ENCODE measurements at places on chromosomes 3 and 15. TPM values are rescaled to one million over a fixed set of nuclear protein-coding genes. Genes with fewer than 3 reads are reported as not detected.

- no peak for DNase-seq
Measured at GRCh38 chr3:191030929-191031328, 168.1 kb upstream of the OSTN start.

DNA sequence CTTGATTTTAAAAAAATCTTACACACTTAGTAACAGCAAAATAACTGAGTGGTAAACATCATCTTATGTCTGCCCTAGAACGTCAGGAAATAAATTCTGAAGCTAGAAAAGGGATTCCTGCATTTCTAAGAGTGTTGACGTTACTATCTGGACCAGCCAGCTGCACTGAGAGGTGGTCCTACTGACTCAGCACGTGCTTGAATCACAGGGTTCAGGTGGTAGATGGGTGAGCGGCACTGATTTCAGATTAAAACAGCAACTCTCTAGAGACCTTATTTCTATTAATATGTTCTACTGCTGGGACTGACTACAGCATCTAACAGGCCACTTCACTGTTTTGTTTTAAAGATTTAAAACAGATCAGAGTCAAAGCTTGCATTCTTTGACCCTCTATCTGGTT is 377.2 kb downstream of the GABRB3 start:
- no peak for DNase-seq

DNA sequence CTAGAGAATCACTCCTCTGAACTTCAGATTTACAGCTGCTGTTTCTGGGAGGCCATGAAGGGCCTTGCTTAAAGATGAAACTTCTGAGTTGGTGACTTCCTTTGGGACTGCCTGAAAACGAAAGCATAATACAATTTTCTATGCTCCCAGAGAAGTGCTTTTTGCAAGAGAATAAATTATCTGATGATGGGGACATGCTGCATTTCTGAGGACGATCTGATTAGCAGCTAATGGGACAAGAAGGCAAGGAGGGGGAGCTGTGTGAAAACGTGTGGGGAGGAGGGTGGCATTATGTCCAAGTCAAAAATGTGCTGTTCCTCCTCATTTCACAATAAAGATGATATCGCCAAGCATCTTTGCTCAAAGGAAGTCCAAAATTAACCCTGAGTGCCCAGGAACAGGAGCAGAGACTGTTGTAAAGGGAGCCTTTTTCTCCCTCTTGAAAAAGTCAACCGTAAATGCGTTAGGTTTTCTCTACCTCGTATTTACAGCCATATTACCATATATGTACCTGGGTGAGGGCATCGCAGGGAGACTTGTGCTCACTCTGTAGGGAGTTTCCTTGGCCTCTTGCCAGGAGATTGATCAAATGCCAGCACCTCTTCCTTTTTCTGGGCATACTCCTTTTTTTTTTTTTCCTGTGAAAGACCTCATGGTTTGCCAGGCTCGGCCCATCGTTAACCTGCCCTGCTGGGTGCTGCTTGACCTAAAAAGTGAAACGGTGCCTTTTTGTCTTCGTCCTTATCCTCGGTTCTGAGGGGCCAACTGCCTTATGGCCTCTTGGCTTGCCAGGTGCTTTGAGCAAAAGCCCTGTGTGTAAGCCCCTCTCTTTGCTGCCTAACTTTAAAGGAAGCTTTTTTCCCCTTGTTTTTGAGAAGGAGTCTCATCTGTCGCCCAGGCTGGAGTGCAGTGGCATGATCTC is 11.5 kb downstream of the ITPR1 start:
- no peak for DNase-seq

DNA sequence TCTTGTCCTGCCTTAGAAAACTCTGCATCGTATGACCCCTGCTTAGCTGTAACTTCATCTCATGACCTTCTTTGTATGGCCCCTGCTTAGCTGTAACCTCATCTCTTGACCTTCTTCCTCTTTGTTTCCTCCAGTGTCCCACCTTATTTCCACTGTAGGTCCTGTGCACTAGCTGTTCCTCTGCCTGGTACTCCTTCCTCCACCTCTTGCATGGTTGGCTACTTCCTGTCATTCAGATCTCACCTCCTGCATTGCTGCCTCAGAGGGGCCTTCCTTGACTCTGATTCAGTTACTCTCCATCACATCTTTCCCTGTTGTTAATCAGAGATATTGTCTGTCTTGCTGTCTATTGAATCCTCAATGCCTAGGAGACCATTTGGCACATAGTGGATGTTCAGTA is 63.2 kb downstream of the PDE8A start:
- no peak for DNase-seq

DNA sequence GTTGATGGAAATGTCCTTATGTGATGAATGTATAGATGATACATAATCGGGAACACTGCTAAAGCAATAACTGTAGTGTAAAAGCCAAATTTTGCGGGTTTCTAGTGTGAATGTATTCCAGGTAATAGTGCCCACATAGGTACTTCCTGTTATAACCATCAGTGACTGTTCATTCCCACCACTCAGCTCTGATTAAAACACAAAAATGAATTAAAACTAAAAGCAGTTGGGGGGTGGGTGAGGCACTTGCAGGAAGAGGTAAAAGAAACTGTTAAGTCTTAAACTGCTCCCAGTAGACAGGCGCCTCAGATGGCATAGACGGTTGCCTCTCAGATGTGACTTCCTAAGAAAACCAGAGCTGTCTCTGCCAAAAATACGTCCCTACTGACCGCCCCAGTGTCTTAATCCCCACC is 893 bp upstream of the MTHFS start:
- DNase-seq = no peak

- DNase-seq = no peak
Measured at GRCh38 chr3:118128886-118129285, 905.8 kb downstream of the IGSF11 start.

Gene NRROS
- 2.6 TPM for polyA plus RNA-seq

Gene IL17RE
- polyA plus RNA-seq = 11.5 TPM

DNA sequence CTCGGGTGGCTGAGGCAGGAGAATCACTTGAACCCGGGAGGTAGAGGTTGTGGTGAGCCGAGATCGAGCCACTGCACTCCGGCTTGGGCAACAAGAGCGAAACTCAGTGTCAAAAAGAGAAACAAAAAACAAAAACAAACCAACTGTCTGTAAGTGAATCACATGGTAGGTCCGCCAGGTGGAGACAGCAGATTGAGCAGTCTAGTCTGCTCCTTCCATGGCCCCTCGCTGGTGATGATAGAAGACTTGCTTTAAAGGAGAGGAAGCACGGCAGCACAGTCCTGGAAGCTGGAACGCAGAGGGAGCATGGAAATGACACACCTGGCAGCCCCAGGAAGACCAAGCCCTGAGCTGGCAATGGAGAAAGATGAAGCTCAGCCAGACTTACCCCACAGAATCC is 31.4 kb upstream of the MGLL start:
- DNase-seq = no peak

GRCh38 chr3:107368654-107369398 is 8.4 kb upstream of the CCDC54 start:
- no peak for DNase-seq

GRCh38 chr3:10774825-10775224 is 41.2 kb upstream of the SLC6A11 start:
- no peak for DNase-seq

GRCh38 chr3:60202052-60202726 is 1049.1 kb downstream of the FHIT start:
- DNase-seq = no peak

Gene LYZL4
- polyA plus RNA-seq = not detected

DNA sequence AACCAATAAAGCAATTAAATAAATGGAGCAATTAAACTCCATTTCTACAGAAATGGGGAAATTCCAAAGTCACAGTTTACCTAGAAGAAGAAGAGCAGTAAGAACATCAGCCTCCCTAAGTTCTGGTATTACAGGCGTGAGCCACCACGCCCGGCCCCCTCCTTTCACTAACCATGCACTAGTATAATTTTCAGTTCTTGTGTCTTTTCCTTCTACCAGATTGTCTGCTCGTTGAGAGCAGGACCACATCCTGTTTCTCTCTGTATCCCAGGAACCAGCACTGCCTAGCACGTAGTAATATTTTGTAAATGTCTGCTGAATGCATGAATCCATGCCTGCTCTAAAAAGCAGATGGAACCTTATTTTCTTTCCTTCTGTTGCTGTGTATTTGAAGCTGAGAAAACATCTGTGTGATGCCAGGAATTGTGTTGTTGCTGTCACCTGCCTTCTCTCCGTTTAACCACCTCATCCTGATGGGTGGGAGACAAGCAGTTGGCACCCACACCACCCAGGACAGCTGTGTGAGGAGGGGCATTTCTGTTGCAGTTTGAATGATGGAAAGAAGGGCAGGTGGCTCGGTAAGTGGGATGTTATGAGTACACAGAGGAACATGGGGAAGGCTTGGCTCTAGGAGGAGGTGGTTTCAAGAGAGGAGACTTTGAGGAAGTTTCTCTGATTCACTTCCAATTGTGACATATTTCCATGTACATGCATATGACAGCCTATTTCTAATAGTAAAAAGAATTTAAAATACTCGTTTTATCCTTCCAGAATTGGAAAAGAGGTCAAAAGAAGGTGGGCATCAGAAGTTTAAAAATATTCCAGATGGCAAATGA is 30.1 kb downstream of the PXYLP1 start:
- no peak for DNase-seq

Gene EXOSC7
- 51.5 TPM for polyA plus RNA-seq

DNA sequence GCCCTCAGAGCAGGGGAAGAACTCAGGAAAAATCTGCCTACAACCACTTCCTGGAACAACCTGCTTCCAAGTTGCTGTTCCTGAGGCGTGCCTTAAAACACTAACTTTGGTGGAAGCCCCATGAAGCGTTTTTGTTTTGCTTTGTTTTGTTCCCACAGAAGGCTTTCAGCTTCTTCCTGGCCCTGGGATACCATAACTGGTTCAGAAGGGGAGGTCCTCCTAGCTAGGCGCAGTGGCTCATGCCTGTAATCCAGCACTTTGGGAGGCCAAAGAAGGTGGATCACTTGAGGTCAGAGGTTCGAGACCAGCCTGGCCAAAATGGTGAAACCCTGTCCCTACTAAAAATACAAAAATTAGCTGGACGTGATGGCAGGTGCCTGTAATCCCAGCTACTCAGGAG is 1.2 kb upstream of the IP6K1 start:
- no peak for DNase-seq

Gene GALNT15
- polyA plus RNA-seq = 1.7 TPM

DNA sequence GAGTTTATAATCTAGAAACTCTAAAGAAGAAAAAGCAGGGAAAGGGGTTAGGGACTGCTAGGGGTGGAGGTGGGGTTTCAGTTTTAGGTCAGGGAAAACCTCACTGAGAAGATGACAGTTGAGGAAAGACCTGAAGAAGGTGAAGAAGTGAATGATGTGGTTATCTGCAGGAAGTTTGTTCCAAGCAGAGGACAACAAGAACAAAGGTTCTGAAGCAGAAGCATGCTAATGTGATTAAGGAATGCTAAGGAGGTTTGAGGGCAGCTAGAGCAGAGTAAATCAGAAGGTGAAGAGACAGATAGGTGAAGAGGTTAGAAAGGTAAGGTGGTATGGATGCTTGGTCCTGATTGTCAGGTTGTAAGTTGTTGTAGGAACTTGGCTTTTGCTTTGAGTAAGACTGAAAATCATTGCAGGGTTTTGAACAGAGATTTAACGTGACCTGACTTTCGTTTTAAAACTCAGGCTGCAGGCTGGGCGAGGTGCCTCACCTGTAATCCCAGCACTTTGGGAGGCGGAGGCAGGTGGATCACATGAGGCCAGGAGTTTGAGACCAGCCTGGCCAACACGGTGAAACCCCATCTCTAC is 8.6 kb downstream of the OXSR1 start:
- no peak for DNase-seq

- no peak for DNase-seq
Measured at GRCh38 chr3:195447201-195447600, 4.4 kb upstream of the ACAP2 start.

Measured in right renal cortex interstitium (tissue), 3 donors.